Neural progenitor cell (in vitro differentiated cells): ENCODE measurements at places on chromosomes 1 and 21. TPM values are rescaled to one million over a fixed set of nuclear protein-coding genes. Genes with fewer than 3 reads are reported as not detected.
A peak's percentile ranks its signal among the peaks of the same experiment; 100 is the strongest.

GRCh38 chr1:112905395-112906149, 50.4 kb downstream of the SLC16A1 start:
- peaks cover 25% of the 10 kb centered on the region for H3K4me1 ChIP-seq
- peaks cover 2% of the 10 kb centered on the region for H3K36me3 ChIP-seq
- H3K27me3 ChIP-seq, result no peaks in the 10 kb centered on the region
- no peak for DNase-seq
- H3K27ac ChIP-seq, result peak overlapping the region; percentile 34
- no peak overlapping the region for H3K4me3 ChIP-seq

- H3K4me3 ChIP-seq, result no peak overlapping the region
- no peaks in the 10 kb centered on the region for H3K36me3 ChIP-seq
- peaks cover 62% of the 10 kb centered on the region for H3K27me3 ChIP-seq
- no peak overlapping the region for H3K27ac ChIP-seq
Observed at GRCh38 chr1:39631361-39632322, 7.8 kb downstream of the HEYL start.

DNA sequence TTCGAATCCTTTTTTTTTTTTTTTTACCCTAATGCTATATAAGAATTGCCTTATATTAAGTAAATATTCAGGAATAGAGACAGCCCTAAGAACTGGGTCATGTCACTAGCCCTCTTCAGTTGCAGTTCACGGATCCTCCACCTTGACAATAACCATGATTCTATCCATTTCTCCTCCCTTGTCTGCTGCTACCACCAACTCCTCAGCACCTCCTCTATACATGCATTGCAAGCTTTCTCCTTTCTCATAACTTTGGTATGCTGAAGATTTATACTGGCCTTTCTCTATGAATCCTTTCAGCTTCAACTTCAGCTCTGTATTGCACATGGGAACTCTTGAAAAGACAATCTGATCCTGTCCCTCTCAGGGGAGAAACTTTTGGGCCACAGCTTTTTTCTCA, 14.3 kb upstream of the DR1 start:
- no peak overlapping the region for H3K4me3 ChIP-seq
- no peaks in the 10 kb centered on the region for H3K4me1 ChIP-seq
- H3K36me3 ChIP-seq, result no peaks in the 10 kb centered on the region
- H3K27me3 ChIP-seq, result no peaks in the 10 kb centered on the region

The OR6N2 gene
- total RNA-seq, result not detected in 2 replicates

The LIN28A gene
- total RNA-seq, result 1,311 and 1,384 TPM in 2 replicates

DNA sequence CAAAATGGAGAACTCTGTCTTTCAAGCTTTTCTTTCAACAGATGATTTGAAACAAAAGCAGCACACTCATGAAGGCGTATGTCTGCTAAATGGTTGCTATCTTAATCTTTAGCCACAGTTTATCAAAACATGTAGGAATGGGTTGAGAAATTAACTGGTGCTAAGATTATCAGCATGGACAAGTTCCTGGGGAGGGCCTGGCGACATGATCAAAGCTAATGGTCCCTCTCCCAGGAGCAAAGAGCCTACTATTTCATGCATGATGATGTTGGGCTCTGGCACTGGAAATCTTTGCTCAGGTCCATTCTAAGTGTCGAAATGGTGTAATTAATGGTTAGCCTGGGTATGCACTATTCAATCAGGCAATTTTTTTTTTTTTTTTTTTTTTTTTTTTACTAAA, 91.7 kb downstream of the SLC45A1 start:
- no peak overlapping the region for H3K4me3 ChIP-seq
- no peak for DNase-seq
- H3K27me3 ChIP-seq, result no peaks in the 10 kb centered on the region
- H3K36me3 ChIP-seq, result no peaks in the 10 kb centered on the region
- H3K4me1 ChIP-seq, result peaks cover 59% of the 10 kb centered on the region

The LENEP gene
- total RNA-seq, result not detected in 2 replicates

- H3K27ac ChIP-seq, result no peak overlapping the region
- peaks cover 4% of the 10 kb centered on the region for H3K4me1 ChIP-seq
- no peaks in the 10 kb centered on the region for H3K27me3 ChIP-seq
- no peak overlapping the region for H3K4me3 ChIP-seq
Observed at GRCh38 chr1:228174482-228175315, 9.1 kb downstream of the IBA57 start.

DNA sequence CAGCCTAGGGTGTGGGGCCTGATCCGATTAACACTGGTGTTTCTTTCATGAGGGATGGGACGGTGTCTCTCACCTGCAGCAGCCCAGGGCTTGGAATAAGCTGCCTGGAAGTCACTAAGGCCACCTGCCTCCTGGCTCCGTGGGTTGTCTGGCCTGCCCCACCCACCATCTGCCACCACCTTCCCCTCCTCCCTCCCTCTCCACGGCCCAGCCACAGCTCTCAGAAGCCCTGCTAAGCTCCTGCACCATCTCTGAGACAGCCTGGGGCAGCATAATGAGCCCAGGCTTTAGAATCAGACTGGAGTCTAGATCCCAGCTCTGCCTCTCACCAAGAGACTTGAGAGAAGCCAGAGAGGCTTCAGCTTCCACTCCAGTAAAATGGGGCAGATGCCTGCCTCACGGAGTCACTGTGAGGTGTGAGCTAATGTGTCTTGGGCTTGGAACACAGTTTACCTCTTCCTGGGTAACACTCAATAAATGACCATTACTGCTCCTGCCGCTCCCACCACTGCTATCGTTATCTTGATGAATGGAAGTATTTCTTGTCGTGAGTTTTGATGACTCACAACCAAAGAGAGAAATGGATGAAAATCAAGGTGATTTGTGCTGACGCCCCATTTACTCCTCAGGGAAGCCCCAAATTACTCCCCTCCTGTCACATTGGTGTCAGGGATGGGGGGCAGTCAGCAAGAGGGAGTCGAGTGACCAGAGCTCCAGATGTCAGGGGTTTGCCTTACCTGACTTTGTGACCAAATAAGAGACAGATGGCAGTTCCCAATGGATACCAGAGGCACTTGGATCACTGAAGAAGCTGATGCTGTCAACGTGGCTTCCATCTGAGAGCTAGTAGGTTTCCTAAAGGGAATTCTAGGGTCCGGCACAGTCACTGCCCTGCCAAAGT, 23.5 kb upstream of the C1QA start:
- H3K36me3 ChIP-seq, result no peaks in the 10 kb centered on the region
- no peaks in the 10 kb centered on the region for H3K4me1 ChIP-seq
- H3K4me3 ChIP-seq, result no peak overlapping the region
- DNase-seq, result no peak
- peaks cover 63% of the 10 kb centered on the region for H3K27me3 ChIP-seq

DNA sequence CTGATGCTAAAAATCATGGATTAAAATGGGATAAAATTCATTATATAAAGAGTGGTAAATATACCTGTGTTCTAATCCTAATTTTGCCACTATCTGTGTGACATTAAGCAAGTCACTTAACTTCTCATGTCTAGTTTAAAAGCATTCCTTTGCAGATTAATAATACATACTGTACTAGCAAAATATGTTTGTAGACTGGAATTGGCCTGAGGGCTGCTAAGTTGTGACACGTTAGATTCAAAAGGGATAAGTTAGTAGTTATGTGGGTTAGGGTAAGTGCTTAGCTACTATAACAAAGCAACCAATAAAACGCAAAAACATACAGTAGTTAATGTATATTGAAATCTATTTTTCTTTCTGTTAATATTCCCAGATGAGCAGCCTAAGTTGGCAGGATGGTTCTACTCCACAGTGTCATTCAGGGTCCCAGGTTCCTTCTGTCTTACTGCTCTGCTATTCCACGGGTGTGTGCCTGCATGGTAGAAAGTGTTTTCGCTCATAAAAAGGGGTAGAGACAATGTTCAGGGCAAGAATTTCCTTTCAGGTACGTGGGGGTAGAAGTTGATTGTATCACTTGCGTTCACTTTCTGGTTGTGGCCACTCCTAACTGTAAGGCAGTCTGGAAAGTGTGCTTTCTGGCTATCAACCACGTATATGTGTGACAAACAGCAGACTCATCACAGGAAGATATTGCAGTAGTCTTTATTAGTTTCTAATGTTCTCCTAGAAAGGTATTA, 239.8 kb downstream of the NFIA start:
- no peak for DNase-seq
- H3K4me3 ChIP-seq, result no peak overlapping the region
- H3K4me1 ChIP-seq, result peaks cover 12% of the 10 kb centered on the region
- no peak overlapping the region for H3K27ac ChIP-seq
- no peaks in the 10 kb centered on the region for H3K36me3 ChIP-seq
- no peaks in the 10 kb centered on the region for H3K27me3 ChIP-seq

GRCh38 chr1:32346532-32347157, 10.6 kb upstream of the MARCKSL1 start:
- H3K4me3 ChIP-seq, result no peak overlapping the region
- H3K4me1 ChIP-seq, result no peaks in the 10 kb centered on the region
- peaks cover 10% of the 10 kb centered on the region for H3K27me3 ChIP-seq
- H3K27ac ChIP-seq, result no peak overlapping the region

GRCh38 chr1:156488566-156489165, 11.9 kb downstream of the MEF2D start:
- H3K36me3 ChIP-seq, result no peaks in the 10 kb centered on the region
- H3K27me3 ChIP-seq, result no peaks in the 10 kb centered on the region
- H3K27ac ChIP-seq, result no peak overlapping the region
- no peak overlapping the region for H3K4me3 ChIP-seq

GRCh38 chr1:18527921-18528320, 47.2 kb downstream of the KLHDC7A start:
- no peaks in the 10 kb centered on the region for H3K4me1 ChIP-seq
- H3K27ac ChIP-seq, result no peak overlapping the region
- H3K27me3 ChIP-seq, result no peaks in the 10 kb centered on the region
- DNase-seq, result no peak
- no peak overlapping the region for H3K4me3 ChIP-seq
- H3K36me3 ChIP-seq, result no peaks in the 10 kb centered on the region

DNA sequence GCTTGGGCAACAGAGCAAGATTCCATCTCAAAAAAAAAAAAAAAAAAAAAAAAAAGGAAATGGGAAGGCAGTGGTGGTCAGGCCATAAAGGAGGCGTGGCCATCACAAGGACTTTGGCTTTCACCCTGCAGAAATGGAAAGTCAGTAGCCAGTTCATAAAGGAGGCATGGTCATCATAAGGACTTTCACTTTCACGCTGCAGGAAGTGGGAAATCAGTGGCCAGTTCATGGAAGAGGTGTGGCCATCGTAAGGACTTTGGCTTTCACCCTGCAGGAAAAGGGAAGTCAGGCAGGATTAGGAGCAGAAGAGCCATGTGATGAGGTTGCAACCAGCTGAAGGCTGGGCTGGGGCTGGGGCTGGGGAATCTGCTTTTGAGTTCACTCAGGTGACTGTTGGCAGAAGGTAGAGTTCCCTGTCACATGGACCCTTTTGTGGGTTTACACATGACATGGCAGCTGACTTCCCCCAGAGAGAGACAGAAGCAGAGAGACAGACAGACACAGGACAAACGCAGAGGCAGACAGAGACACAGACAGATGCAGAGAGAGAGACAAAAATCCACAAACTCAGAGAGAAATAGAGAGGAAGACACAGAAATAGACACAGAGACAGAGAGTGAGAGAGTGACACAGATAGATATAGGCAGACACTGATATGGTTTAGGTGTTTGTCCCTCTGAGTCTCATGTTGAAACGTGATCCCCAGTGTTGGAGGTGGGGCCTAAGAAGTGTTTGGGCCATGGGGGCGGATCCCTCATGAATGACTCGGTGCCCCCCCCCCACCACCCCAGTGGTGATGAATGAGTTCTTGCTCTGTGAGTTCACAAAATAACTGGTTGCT, 263.9 kb upstream of the KAZN start:
- no peak overlapping the region for H3K27ac ChIP-seq
- no peaks in the 10 kb centered on the region for H3K27me3 ChIP-seq
- no peaks in the 10 kb centered on the region for H3K4me1 ChIP-seq
- no peak overlapping the region for H3K4me3 ChIP-seq
- no peak for DNase-seq

DNA sequence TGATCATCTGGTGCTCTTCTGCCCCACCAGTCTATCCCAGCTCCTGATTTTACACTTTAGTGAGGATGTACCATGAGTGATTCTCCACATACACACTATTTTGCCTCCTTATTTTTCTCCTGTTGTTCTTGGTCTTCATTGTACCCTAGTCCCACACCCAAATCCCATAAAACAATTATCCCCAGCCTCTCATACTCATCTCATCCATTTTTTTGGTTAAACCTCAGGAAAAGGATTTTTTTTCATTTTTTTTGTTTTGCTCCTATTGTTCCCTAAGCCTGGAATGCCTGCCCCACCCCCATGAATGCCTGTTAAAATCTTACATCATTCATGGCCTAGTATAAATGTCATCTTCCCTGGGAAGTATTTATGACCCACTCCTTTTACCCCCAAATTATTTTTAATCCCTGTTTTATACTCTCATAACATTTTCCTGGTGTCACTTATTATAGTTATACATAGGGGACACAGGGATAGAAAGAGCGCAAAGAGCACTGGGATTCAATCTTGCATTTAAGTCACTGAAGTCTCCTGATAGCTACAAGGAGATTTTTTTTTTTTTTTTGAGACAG, 4.9 kb upstream of the LINGO4 start:
- no peaks in the 10 kb centered on the region for H3K27me3 ChIP-seq
- no peak overlapping the region for H3K27ac ChIP-seq
- no peaks in the 10 kb centered on the region for H3K36me3 ChIP-seq

DNA sequence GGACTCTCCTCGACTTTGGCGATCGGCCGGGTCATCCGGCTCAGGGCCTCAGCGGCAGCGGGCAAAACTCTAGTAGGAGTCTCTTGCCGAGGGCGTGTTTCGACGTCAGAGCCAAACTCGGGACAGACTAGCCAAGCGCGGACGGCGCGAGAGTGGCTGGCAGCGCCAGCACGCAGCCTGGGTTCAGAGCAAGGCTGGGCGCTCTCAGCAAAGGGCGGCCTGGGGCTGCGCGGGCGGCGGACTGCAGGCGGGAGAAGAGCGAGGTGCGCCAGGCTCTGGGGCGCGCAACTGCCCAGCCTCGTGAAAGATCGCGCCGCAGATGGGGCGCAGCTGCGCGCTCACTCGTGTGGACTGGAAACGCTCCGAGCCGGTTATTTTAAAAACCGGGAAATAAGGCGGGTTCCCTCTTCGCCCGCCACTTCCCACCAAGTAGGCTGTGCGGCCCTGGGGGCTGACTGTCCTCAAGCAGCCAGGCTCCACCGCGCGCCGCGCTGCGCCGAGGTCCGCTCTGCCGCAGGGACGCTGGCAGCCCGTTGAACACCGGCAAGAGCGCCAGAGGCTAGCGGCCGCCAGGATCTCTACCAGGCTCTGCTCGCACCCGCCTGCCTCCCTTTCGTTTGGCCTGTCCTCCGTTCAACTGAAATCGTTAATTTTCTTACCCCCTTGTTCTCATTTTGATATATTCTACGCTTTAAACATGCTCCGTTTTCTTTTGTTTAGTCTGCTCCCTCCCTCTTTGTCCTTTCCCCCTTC, 2.4 kb downstream of the ALX3 start:
- peaks cover 92% of the 10 kb centered on the region for H3K27me3 ChIP-seq
- H3K4me3 ChIP-seq, result peak overlapping the region; percentile 8
- H3K36me3 ChIP-seq, result no peaks in the 10 kb centered on the region
- peak; percentile 75 for DNase-seq
- no peak overlapping the region for H3K27ac ChIP-seq

GRCh38 chr1:205429762-205430695, 8.2 kb upstream of the LEMD1 start:
- no peak overlapping the region for H3K27ac ChIP-seq
- peaks cover 18% of the 10 kb centered on the region for H3K27me3 ChIP-seq
- DNase-seq, result no peak
- no peaks in the 10 kb centered on the region for H3K36me3 ChIP-seq
- H3K4me3 ChIP-seq, result peak overlapping the region; percentile 61

GRCh38 chr1:20885121-20885520, 98.0 kb upstream of the HP1BP3 start:
- no peaks in the 10 kb centered on the region for H3K4me1 ChIP-seq
- DNase-seq, result peak; percentile 3
- H3K4me3 ChIP-seq, result no peak overlapping the region
- no peaks in the 10 kb centered on the region for H3K27me3 ChIP-seq
- H3K36me3 ChIP-seq, result no peaks in the 10 kb centered on the region
- no peak overlapping the region for H3K27ac ChIP-seq

The ATP6V1G3 gene
- not detected in 2 replicates for total RNA-seq
